ENCODE measurements at places on chromosomes 4 and X.

DNA sequence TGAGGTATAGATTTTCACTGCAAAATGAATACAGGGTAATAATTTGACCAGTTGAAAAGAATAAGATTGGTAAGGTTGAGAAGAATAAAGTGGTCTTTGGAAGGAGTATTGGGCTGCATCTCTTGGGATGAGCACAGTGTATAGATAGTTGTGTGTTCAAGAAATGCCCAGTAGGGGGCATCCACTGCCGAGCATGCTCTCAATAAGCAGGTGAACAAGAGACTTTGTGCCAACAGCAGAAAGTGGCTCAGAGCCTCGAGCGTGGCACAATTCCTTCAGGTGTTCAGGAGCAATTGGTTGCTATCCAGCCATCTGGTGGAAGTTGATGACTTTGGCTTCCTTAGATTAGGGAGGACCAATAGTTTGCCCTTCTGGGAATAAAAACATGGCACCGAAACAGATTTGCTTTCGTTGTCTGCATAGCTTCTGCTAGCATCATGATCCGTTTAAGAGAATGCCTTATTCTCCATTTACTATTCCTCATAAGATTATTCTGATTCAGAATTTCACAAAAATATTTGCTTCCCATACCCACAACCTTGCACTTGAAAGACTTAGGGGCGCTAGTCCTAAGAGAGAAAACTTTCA is 258.1 kb upstream of the NEIL3 start:
- peak; percentile 49 for DNase-seq

DNA sequence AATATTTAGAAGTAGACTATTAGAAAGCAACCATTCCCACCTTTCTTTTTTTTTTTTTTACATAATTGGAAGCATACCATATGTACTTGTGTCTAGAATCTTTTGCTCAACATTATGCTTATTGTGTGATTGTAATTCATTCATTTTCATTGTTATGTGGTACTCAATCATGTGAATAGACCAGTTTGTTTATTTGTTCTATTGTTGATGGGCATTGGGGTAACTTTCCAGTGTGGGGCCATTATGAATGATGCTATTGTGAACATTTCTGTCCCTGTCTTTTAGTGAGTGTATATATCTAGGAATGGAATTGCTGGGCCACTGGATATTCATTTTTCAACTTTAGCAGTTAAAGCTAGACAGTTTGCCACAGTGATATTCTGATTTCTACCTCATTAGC is 62.5 kb upstream of the MCUB start:
- no peak for DNase-seq

DNA sequence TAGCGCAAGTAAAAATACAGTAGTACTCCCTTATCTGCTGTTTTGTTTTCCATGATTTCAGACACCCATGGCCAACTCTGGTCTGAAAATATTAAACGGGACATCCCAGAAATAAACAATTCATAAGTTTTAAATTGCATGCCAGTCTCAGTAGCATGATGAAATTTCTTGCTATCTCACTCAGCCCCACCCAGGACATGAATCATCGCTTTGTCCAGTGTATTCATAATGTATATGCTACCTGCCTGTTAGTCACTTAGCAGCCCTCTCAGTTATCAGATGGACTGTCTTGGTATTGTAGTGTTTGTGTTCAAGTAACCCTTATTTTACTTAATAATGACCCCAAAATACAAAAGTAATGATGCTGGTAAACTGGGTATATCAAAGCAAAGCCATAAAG is 158.2 kb upstream of the DDIT4L start:
- DNase-seq: no peak

GRCh38 chr4:42816880-42817400 is 75.6 kb upstream of the GRXCR1 start:
- DNase-seq: no peak
